ENCODE measurements at places on chromosomes 5 and 9.

- no peak for DNase-seq
These were observed 129.7 kb upstream of the RAD23B start for GRCh38 chr9:107153336-107153735.

- no peak for DNase-seq
These were observed 78.6 kb upstream of the ABCA1 start for GRCh38 chr9:105006514-105006913.

DNA sequence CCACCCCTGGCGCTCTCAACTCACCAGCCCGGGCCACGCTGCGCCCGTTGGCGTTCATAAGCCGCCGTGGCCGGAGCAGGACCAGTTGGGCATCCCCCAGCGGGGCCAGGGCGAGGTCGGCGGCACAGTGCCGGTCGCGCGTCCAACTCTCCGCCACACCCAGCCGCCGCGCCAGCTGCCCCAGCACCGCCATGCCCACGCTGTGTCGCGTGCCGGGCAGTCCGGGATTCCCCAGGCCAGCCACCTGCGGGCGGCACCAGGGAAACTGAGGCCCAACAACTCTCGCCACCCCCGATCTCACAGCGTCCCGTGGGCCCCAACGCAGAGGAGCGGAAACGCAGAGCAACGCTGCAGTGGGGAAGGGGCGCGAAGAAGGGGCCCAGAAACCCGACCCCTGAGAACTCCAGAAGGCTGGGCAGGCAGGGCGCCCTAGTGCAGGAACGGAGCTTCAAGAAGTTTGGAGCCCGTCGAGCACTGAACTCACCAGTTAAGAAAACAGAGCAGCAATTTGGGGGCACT lies 453 bp downstream of the PTRH1 start:
- no peak for DNase-seq

GRCh38 chr5:11851416-11851815 lies 52.8 kb downstream of the CTNND2 start:
- DNase-seq: no peak

DNA sequence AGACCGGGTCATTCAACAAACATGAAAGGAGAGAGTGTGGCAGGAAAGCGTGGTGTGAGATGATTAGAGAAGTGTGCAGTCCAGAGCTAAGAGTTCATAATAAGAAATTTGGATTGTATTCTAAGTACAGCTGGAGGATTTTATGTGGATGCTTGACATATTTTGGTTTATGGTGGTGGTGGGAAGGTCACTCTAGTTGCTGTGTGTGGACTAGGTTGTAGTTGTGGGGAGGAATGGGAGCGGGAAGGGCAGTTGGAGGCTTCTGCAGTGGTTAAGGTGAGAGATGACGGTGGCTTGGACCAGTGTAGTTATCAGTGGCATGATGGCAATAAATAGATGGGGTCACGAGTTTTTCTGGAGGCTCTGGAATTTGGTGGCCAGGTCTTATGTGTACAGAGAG lies 45.7 kb upstream of the GPR151 start:
- no peak for DNase-seq

- peak; percentile 42 for DNase-seq
These were observed 25.4 kb upstream of the DCP2 start for GRCh38 chr5:112951124-112951702.

DNA sequence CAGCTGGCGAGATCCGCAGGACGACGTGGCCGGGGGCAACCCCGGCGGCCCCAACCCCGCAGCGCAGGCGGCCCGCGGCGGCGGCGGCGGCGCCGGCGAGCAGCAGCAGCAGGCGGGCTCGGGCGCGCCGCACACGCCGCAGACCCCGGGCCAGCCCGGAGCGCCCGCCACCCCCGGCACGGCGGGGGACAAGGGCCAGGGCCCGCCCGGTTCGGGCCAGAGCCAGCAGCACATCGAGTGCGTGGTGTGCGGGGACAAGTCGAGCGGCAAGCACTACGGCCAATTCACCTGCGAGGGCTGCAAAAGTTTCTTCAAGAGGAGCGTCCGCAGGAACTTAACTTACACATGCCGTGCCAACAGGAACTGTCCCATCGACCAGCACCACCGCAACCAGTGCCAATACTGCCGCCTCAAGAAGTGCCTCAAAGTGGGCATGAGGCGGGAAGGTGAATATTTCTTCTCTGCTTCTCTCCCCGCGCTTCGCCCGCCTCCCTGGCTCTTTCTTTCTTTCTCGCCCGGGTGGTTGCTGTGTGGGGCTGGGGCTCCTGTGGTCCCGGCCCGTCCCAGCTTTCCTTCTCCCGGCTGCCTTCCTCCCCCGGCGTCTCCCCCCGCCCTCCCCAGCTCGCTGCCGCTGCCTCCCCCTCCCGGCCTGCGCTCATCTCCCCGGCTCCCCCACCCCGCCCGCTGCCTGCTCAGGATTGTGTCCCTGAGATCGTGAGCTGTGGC lies 2.2 kb downstream of the NR2F1 start:
- no peak for DNase-seq

DNA sequence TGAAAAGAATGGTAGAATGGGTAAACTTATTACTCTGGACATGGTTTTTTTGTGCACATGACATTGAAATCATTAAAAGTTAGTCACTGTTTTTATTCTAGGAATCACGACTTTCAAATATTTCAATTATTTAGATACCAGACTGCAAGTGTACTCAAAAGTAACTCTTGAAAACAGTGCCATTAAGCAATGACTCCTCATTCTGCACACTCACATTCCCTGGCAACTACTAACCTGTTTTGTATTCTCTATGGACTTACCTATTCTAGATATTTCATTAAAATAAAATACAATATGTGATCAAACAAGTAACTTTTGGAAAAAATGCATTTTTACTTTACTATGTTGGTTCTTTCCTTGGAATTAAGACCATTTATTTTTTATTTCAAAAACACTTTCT lies 607.0 kb downstream of the PDE4D start:
- DNase-seq: no peak

DNA sequence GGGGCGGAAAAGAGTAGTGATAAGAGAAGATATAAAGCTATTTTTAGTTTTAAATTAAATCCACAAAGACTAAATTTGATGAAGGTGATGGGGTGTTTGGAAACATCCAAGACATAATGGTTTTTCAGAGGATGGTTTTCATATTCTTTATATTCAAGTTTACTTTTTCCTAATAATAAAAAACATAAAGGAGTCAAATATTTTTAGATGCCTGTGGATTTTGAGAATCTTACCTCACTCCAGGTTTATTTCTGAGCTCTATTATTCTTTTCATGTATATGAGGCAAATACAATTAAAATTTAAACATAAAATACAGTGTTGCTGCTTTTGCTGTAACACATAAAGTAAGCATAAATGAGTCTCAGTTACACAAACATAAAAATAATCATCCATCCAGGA lies 22.2 kb downstream of the MRPS30 start:
- no peak for DNase-seq

DNA sequence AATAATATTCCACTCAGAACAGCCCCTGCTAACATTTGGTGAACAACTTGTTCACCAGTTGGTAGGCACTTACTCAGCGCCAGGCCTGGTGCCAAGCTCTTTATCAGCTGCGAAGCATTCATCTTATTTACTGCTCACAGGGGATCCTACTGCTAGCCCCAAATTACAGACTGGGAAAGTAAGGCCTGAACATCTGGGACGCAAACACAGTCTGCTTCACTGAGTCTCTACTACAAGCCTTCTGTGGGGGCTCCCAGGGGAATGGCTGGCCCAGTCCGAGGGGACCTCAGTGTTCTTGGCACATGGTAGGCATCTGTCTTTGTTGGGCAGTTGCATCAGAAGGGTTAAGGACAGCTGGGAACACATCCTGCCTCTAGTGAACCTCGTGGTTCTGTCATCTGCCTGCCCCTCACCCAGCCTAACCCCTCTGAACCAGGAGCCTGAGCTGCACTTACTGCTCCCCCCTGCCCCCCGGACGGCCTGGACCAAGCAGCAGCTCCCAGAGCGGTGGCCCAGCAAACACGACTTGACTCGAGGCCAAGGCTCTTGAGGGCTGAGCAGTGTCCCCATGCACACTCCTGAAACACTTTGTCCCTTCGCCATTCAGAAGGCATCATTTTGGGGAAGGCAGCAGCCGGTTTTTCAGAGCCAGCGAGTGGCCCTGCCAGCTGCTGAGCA lies at the start of gene PHYHD1:
Gene PHYHD1 (plus strand): TSS at position 602 of the 678 bp plus-strand sequence. CDS start 1,342 bp downstream, outside the sequence.
- DNase-seq: no peak

DNA sequence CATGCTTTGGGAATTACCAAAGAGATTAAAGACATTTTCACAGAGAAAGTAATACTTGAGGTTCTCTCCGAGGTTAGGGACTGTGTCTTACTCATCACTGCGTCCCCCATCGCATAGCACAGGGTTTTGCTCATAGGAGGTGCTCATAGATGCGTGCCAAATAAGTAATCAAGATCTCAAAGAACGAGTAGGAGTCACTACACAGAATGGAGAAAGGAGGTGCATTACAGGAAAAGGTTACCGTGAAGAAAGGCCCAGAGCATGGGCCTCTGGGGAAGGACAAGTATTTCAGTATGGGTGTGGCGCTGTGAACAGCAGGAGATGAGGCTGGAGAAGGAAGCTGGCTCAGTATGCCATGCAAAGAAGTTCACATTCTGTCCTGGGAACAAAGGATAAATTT lies 182.4 kb downstream of the ACTL7B start:
- DNase-seq: no peak

- DNase-seq: no peak
These were observed 3.6 kb upstream of the PTGR1 start for GRCh38 chr9:111603041-111603440.

DNA sequence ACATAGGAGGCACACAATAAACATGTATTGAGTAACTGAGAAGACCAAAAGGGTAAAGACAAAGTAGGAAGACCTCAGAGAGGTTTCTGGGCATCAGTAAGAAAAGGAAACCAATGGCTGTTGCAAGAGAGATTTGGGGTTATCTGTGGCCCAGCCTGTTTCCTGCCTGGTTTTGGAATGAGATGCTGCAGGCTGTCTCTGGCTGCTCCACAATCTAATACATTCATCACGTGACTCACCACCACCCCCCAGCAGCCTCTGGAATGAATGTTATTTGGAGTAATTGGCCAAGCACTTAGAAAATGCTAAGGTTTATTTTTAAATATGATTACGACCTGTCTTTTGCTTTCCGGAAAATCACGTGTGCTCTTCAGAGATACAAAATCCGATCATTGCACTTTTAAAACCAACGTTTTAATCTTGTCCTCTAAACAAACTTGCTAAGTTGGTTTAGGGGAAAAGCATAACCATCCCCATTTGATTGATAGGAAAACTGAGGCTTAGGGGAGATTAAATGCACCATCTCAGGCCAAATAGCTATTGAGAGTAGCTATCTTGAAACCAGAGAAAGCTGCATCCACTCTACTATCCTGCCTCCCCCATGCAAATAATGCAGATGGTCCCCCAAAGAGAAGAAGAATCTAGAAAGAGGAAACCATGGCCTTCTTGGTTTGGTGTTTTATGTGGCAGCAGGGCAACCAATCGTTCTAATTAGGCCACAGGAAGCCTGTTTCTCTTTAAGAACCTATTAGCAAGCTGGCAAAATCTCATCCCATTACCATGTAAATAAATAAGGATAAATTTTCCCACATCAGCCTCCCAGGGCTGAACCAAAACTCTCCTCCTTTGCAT lies 151.8 kb upstream of the ADRA1B start:
- DNase-seq: no peak

- DNase-seq: no peak
These were observed 12.0 kb upstream of the ZFAND5 start for GRCh38 chr9:72377041-72377440.

DNA sequence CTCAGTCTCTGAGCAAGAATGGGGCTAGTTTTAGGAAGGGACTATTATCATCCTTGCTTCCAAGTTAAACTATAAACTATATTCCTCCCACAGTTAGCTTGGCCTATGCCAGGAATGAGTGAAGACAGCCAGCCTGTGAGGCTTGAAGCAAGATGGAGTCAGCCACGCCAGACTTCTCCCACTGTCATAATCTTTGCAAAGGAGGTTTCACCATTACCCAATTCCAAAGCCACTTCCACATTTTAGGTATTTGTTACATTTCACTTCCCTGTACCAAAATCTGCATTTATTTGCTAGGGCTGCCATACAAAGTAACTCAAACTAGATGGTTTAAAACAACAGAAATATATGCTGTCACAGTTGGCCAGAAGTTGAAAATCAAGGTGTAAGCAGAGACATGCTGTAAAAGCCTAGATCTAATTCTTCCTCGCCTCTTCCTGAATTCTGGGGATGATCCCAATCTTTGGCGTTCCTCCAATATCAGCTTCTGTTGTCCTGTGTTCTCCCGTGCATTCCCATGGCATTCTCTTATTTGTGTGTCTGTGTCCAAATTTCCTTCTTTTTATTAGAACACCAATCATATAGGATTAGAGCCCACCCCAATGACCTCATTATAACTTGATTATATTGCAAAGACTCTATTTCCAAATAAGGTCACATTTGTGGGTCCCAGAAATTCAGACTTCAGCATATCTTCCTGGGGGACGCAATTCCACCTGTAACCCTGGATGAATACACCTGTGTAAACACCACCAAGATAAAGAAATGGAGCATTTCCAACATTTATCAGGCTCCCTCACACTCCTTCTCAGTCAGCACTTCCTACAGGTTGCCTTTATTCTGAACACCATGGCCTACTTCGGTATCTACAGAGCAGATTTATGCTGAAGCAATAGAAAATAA lies 126.8 kb downstream of the GCNT1 start:
- no peak for DNase-seq

GRCh38 chr9:129641750-129642585 lies at the start of gene ASB6:
ASB6 (minus strand) TSS chr9:129642151; CDS start chr9:129641999, 152 bp downstream.
- peak; percentile 95 for DNase-seq

- DNase-seq: no peak
These were observed 69.5 kb upstream of the MAP3K1 start for GRCh38 chr5:56745864-56746263.

DNA sequence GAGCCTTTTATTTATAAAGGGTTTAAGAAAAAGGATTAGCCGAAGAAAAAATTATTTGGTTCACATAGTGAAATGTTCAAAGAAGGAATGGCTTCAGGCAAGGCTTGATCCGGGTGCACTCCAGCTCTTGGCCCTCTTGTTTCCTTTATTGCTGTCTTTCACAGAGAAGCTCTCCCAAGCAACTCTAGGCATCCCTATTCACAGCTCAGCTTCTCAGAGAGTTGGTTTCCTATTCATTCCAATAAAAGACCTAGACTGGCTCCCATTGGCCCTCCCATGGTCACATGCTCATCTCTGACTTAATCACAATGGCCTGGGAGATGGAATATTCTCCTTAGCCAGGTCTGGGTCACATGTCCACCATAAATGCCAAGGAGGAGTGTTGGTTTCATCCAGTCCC lies 9.4 kb upstream of the FGFR4 start:
- DNase-seq: no peak

GRCh38 chr5:59095480-59095879 lies 512.6 kb downstream of the RAB3C start:
- no peak for DNase-seq

- no peak for DNase-seq
These were observed 168.9 kb downstream of the DRD1 start for GRCh38 chr5:175275097-175275496.

DNA sequence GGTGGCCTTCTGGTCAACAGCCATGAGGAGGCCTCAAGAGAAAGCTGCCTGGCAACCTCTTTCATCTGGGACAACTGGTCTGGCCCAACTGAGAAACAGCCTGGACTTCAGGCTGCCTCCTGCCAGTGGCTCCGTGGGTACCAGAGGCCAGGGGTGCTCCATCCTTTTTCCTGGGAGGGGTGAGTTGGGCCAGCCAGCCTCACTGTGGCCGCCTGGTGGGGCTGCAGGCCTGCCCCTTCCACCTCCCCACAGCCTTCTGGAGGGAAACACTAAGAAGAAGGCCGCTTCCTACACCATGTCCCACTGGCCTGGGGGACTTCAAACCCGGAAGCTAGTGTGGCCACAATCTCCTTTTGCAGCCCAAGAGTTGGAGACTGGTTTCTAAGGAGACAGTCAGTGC lies 13.8 kb upstream of the NKD2 start:
- no peak for DNase-seq
